ENCODE measurements at places on chromosomes 3 and 15.
A peak's percentile ranks its signal among the peaks of the same experiment; 100 is the strongest.

DNA sequence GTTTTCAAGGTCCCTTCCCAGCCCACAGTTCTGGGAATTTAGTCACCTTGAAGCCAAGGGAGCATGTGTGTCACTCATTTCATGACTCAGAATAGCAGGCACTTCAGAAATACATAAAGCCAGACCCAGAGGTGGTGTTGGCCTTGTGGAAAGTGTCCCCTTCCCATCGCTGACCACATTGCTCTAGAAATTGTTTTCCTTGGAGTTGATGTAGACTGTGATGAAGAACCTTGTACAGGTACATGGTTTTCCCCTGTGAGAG is 158.8 kb downstream of the SLCO3A1 start:
- DNase-seq, result peak; percentile 26

DNA sequence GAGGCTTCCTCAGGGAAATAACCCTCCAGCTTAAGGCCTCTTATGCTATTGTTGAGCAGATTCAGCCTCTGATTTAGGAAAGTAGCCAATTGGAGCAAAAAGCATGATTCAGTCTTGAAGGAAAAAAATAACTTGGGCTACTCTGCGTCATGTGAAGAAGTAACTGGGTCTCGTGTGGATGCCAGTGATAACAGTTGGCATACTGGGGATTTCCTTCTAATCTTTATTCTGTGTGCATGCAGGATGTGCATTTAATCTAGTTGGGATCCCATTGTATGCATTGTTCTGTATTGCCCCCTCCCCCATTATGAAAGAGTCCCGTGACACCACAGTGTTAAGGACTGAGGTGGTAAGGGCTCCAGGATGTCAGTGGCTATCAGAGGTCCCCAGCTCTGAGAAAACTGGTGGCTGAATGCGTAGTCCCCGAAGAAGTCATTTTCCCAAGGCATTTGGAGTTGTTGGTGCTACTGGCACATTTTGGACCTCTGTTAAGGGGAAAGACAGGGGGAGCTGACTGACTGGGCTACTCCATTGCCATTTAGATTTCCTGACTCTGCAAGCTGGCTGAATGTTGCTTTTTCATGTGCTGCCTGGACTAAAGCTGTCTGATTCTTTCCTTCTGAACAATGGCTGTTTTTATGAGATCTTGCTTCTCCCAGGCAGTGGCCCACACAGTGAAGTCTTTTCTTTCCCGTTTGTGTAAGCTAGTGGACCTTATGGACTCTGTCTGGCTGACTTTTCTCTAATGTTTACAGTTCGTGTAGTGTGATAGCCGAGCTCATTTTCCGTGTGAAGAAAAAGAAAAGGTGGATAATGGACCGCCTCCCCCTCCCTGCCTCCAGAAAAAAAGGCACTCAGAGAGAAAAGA is 38.4 kb upstream of the TRAK1 start:
- no peak for DNase-seq

GRCh38 chr3:191997093-191997492 is 536.1 kb downstream of the PYDC2 start:
- DNase-seq, result no peak

GRCh38 chr15:27585041-27585640 is 514.0 kb downstream of the OCA2 start:
- no peak for DNase-seq

- no peak for DNase-seq
Observed at GRCh38 chr3:186200726-186201125, 91.8 kb upstream of the ETV5 start.

- DNase-seq, result no peak
Observed at GRCh38 chr3:112967828-112968227, 7.1 kb downstream of the CD200R1 start.

GRCh38 chr3:141360888-141361598 is 7.3 kb upstream of the ZBTB38 start:
- DNase-seq, result peak; percentile 82

GRCh38 chr15:88649286-88649733 is 10.5 kb downstream of the ISG20 start:
- DNase-seq, result peak; percentile 76

DNA sequence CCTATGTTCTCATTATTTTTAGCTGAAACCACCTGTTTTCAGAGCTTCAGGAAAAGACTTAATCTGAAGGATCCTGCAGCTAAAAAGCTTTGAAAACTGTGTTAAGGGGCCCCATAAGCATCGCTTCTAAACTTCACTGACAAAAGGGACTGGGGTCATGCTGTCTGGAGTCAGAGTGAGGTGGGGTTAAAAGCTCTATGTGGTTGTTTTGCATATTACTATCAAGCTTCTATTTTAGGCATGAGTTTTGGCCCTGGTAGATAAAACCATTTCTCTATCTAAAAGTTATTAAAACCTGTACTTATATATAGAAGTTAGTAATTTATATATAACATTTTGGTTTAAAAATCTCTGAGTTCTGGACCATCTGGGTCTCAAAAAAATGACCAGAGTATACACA is 45.5 kb downstream of the GPR160 start:
- no peak for DNase-seq

Measured in H4 (cell line).